Muscle of arm (tissue), 14 donors: ENCODE measurements at places on chromosomes 5 and 9. TPM values are rescaled to one million over a fixed set of nuclear protein-coding genes. Genes with fewer than 3 reads are reported as not detected.

The PCDHGA7 gene
- polyA plus RNA-seq, result 1.4 TPM

The TTC16 gene
- polyA plus RNA-seq, result 0.09 TPM

The LCN9 gene
- polyA plus RNA-seq, result not detected

- no peak for DNase-seq
Observed at GRCh38 chr9:128051932-128052709, 15.0 kb downstream of the NAIF1 start.
